ENCODE measurements at places on chromosomes 7 and 10.
A peak's percentile ranks its signal among the peaks of the same experiment; 100 is the strongest.

DNA sequence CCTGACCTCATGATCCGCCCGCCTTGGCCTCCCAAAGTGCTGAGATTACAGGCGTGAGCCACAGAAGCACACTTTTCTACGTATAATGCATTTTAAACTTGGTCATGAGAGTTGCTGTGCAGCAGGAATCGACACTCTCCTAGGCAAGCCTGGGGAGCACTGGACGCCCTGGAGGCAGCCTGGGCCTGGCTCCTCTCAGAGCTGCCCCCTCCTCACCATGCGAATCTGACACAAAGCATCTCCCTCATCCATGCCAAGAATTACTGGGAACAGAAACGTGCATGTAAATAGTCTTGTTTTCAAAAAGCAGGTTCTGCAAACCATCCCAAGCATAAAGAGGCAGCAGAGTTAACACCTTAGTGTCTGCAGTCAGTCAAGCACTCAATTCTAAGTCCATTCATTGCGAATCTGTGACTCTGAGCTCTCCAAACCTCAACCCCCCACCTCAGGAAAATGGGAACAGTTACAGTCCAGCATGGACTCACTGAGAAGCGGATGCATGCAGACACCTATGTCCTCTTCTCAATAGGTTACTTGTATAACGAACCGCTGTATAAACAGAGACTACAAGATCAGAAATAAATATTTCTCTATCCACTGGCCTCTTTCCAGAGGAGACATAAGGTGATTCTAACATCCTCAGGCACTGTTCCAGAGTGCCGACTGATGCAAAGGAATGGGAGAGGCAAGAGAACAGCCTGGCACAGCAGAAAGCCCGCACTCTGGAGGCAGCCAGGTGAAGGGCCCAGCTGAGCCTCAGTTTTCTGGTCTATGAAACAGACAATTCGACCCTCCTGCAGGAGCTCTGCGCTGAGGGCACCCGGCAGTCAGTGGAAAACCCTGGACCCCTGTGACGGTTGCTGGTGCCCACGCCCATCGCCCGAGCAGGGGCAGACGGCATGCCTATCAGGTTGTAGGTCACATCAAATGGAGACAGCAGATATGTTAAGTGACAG, 68.9 kb downstream of the MAD1L1 start:
- DNase-seq = no peak

- no peak for DNase-seq
Measured at GRCh38 chr7:42082144-42082543, 154.9 kb downstream of the GLI3 start.

DNA sequence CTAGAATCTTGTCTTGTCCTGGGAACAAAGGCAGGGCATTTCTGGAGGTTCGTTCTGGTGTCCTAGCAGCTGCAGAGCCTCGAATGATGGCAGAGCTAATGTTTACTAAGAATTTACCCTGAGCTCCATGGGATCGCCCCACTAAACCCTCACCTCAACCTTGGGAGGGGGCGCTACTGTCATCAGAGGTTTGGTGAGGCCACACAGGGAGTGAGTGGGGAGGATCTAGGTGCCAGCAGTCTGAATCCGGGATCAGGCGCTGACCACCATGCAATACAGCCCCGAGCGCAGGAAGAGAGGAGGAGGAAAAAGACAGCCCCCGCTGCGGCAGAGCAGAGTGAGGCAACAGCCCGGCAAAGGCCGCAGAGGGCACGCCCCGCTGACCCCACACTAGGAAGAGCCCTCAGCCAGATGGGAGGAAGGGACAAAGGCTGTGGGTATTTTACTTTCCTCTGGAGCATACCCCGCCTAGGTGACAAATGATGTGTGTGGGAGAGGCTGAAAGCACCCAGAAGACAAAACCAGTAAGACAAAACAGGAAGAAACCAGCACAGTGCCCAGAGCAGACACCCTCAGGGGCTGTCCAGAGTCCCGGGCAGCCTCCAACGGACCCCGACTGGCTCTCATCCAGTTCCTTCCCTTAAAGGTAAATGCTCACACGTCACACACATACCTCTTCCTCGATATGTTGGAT, 103.5 kb downstream of the FAM53B start:
- no peak for DNase-seq

DNA sequence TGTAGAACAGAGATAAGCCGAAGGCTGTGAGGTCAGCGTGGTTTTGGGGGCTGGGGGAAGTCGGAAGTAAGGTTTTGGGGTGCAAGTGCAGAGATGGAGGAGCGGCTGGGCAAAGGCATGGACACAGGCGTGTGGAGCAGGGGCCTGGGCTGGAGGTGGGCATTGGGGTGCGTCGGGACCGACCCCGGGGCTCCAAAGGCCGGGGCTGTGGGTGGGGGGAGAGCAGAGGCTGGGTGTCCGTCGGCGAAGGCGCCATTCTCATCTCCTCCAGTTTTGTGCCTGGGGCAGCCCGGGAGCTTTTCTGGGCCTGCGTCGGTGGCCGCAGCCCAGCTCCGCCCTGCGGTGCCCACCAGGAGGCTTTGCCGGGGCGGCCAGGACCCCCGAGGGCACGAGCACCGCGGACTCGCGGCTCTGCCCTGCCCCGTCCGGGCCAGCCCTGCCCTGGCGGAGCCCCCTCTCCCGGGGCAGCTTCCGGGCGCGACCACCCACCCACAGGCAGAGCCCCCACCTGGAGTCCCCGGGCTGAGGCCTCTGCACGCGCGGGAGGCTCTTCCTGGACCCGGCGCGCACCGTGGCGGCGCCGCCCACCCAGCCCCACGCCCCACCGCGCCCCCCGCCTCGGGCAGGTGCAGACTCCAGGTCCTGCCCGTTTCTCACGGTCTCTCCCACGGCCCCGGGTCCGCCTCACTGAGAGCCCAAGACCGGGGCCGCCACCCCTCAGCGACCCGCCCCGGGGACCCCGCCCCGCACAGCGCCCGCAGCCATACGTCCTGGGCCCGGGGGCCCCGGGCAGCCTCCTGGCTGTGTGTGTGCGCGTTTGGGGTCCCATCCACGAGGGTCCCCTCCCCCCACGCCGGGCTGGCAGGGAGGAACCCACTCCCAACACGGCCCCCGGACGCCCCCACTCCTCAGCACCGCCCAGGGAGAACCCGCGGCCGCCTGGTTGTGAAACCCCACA, 7.7 kb upstream of the SCART1 start:
- DNase-seq = no peak

DNA sequence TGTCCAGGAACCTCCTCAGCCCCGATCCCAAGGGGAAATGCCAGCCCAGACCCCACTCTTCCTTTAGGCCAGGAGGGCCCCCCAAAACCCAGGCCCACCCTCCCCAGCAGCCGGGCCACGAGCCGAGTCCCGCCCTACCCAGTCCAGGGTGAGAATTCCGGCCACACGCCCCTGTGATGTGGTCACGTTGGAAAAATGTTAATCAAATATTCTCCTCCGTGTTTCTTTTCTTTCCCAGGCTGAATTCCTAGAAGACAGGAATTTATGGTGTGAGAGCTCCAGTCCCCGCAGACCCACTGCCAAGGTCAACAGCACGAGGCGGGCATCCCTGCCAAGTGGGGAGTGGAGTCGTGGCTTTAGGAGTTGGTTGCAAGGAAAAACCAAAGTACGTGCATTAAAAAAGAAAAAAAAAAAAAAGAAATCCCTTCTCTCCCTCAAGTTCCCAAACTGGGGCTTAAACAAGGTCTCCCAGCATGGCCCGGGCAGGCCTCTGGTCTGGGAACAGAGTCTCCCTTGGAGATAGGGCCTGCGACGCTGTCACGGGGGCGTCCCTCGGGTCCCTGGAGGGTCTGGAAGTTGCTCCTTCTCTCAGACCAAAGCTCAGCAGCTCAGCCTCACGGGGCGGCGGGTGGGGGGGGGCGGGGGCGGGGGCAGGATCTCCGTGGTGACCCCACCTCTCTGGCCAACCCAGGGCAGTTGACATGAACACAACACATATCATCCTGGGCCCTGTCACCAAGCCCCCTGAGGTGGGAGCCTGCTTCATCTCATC, 28.1 kb upstream of the ELN start:
- DNase-seq = no peak

DNA sequence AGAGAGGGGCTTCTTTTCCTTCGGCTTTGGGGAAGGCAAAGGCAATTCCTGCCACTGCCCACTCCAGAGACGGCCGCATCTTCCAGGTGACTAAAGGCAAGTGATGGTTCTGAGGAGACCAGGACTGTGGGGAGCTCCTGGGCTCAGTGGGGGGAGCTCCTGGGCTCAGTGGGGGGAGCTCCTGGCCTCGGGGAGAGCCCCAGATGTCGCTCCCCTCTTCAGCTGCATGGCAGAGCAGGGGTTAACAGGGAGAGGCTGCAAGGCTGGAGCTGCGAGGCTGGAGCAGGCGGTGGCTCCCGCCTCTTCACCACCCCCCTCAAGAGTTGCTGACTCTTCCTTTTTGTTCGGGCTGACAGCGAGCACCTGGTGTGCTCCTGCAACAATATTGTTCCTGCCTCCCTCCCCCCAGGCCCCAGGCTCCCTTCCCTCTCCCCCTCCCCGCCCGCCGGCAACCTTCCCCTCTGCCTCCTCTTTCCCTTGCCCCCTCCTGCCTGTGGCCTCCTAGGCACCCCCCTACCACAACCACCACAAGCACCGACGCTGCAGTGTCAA, 56.3 kb upstream of the LBX1 start:
- DNase-seq = no peak

- DNase-seq = no peak
Measured at GRCh38 chr7:7812112-7812511, 93.7 kb upstream of the RPA3 start.

DNA sequence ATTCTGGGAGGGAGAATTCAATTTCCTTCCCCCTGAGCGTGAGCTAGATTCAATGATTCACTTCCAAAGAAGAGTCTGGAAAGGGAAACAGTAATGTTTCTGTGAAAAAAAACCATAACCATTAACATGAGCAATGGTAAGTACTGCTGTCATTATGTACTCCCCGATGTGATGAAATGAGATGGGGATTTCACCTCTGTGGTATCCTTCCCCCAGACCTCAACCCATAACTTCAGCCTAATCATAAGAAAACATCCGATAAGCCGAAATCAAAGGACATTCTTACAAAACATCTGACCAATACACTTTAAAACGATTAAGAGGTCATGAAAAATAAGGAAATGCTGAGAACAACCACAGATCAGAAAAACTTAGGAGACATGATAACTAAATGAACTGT, 27.2 kb downstream of the EZH2 start:
- DNase-seq = no peak

DNA sequence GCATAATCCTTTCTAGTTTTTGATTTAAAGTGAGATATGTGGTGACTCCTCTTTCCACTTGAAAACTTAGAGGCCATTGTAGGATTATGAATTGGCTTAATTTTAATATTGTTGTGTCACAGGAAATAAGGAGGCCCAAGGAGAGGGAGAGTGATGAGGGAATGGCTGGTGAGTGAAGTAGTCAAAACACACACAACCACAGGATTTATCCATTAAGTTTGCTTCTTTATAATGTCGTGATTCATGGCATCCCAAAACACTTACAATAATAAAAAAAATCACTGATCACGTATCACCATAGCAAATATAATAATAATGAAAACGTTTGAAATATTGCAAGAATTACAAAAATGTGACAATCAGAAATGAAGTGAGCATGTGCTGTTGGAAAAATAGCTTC, 1215.5 kb upstream of the LRRTM3 start:
- no peak for DNase-seq

GRCh38 chr10:6203331-6204062, 765 bp downstream of the PFKFB3 start:
- DNase-seq = peak; percentile 74

DNA sequence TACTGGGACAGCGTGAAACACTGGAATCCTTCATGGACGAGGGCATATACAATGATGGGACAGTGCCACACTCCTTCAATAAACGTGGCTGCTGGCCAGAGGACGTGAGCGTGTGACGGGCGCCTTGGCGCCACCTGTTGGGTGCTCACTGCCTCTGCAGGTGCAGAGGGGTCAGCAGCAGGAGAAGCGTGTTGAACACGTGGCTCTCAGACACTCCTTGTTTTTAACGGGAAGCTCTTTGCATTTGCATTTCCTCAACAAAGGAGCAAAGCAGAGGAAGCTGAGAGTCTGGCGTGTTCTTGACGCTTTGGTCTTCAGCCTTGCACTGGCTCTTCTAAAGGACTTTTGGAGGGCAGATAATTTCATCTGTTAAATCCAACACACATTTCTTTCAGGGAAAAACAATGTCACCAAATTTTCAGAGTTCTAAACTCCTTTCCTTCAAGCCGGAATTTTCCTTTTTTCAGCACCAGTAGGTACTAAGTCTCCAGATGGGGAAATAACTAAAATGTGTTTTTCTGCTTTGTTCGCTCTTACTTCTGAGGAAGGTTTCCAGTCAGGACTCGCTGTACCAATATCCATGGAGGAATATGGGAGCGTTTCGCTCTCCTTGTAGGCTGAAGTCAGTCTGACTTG, 2.9 kb upstream of the GET4 start:
- DNase-seq = peak; percentile 62

DNA sequence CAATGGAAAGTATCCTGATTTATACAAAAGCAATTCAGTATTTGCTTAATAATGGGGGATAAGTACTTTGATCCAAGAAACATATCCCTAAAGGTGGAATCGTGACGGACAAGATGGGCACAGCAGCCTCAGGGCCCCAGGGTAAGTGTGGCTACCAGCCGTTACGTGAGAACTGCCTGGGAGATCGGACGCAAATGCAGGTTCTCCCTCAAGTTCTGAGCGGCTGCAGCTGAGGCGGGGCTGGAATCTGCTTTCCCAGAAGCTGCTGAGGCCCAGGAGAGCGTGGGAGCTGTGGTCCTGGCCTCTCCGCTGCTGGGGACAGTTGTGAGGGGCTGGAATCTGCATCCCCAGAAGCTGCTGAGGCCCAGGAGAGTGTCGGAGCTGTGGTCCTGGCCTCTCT, 13.5 kb downstream of the FOXL3 start:
- no peak for DNase-seq

DNA sequence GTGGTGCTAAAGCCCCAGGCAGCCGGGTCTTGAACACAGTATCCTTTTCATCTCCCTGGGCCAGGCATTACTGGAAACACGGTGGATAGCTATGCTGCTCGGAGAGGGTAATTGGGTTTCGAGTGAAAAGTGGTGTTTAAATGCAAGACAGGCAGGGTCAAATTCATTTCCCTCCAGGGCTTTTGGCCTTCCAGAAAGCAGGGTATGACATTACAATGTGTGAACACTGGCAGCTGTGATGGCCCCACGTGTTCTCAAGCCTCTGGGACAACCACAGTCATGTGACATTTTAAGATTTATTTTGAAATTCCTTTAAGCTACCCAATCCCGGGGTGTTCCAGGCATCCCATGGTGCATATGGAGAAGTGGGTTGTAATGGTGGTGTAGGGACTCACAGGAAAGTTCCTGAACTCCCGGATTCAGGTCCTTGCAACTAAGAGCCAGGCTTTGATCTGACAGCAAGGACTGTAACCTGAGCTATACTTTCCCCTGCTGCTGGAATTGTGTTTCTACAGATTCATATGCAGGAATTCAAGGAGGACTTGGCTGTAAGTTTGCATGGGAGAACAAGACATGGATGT, 46.8 kb downstream of the INSYN2A start:
- no peak for DNase-seq

DNA sequence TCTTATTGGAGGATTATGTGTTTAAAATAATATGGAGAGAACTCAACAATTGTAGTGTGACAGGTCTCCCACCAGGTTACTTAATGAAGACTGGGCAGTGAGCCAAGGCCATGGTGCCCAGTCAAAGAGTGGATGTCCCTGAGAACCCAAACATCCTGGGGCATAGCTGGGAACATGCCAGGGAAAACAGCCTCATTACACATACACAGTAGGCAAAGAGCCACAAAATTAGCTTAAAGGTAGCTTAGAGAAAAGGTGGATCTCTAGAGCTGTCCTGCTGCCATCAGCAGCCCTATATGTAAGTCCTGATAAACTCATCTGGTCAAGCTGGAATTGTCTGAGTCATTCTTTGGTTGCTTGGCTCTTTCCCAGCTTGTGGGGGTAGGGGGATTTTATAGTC, 287.8 kb downstream of the PHF14 start:
- DNase-seq = no peak
